ENCODE measurements at places on chromosomes 4 and X.

DNA sequence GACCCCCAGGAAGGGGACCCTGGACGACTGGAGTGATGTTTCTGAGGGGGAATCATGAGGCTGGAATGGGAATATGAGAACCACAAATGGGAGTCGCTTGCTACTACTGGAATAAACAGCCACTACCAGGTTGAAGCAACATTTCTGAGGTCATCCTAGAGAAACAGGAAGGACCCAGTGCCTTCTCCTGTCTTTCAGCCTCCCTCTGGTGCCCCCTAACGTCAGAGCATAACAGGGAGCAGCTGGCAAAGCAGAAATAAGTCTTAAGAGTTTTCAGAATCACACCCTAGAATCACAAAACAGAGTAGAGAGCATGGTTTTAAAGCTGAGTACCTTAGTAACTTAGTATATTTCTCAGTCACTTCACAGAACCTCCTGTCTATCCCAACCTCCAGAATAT is 347.8 kb upstream of the PITX2 start:
- peak; percentile 4 for DNase-seq

- DNase-seq: no peak
These were observed 33.3 kb upstream of the CXCL6 start for GRCh38 chr4:73803213-73803612.

DNA sequence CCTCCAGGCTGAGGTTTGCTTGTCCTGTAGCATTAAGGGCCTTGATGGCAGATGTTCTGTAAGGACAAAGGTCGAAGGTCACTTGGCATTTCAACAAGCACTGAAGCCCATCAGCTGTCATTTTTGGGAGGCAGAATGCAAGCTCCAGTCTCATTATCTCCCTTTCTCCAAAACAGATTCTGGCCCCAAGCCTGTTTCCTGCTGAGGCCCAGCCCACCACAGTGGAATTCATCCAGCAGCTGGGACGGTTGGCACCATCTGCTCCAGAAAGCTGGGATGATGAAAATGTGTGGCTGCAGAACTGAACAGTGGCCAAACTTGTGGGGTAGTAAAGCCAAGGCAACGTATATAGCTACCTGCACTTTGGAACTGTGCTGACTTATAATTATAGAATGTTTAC is 17.7 kb upstream of the PPEF2 start:
- DNase-seq: no peak

GRCh38 chr4:87865960-87866598 is 33.3 kb downstream of the MEPE start:
- no peak for DNase-seq

GRCh38 chrX:68018248-68019203 is 414.8 kb downstream of the OPHN1 start:
- DNase-seq: no peak

- no peak for DNase-seq
These were observed 763 bp downstream of the ASB9 start for GRCh38 chrX:15269120-15269519.

DNA sequence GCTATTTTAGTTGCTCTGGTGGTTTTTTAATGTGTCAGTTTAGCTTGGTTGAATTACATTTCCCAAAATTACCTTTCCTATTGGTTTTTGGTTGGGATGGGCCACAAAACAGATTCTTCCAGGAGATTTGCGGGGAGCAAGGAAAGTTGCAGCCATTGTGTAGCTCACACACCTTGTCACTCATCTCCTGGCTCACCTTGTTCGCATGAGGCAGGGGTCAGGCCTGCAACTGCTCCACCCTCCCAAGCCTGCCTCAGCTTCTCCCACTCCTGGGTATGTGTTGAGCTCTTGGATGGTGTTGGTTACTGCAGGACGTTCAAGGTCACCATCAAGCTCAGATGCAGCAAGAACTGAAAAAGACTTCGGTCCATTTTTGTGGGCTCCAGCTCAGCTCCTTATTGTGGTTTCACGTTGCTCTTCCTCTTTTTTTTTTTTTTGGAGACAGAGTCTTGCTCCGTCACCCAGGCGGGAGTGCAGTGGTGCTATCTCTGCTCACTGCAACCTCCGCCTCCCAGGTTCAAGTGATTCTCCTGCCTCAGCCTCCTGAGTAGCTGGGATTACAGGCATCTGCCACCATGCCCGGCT is 95.6 kb upstream of the METTL14 start:
- DNase-seq: no peak

DNA sequence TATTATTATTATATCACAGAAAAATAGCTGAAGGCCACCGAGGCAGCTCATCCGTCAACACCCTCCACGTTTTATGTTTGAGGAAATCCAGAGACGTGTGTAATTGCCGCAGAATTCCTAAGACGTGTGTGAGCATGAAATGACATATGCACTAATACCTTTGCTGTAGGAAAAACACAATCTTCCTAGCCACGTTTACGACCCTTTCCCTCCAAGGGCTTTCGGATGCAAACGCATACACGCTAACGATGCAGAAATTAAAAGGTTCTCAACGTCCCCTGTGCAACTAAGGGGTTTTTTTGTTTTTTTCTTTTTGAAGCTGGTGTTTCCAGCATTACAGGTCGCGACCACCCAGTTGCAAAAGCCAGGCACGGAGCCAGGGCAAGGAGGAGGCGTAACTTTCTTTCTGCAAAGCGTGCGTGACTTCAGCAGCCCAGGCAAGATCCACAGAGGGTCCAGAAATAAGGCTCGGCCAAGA is 33.8 kb downstream of the CRLF2 start:
- no peak for DNase-seq

All from AG04450 (cell line).